IPS-NIHi11 (cell line): ENCODE measurements at places on chromosomes 5 and 9.
A peak's percentile ranks its signal among the peaks of the same experiment; 100 is the strongest.

DNA sequence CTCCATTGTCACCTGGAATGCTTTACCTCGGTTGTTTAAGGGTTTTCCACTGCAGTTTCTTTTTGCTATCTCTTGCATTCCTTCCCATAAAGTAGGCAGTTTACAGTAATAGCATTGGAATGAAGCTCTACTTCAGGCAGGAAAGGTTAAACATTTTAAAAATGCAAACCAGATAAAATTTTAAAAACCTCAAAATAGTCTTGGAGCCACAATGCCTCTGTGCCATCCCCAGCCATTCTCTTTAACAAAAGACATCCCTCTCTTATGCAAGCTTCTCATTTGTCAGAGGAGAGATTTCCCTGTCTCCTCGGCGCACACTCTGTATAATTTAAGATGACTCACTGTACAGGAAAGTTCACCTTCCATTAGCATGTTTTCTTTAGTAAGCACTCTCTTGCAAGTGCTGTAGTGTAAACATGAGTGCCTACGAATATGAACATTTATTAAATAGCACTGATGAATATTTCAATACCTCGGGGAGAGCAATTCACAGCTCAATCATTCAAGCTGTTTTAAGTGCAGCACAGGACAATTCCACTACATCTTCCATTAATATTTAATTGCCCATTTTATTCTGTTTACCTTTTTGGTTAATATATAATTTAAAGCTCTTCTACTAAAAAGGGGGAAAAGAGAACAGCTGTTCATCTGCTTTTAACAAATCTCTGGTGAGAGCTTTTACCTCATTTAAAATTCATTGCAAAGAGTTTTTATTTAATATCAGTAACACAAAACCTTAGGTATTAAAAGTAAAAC, 343.6 kb downstream of the SPATA31D1 start:
- no peak for DNase-seq

DNA sequence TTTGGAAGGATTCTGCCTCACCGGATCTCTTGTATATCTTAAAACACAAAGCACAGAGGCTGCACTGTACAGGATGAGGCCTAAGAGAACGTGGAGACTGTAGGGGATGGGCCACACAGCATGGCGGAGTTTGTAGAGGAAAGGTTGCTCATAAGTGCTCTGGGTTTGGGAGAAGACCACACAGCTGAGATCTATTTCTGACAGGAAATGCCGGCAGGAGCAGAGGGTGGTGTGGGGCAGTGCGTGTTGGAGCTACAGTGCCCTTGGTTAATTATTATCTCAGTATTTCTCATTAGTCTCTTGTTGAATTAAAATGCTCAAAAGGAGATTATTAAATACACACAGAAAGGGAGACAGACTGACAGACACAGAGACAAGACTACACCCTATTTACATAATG, 9.6 kb downstream of the PALM2AKAP2 start:
- no peak for DNase-seq

GRCh38 chr5:122053181-122054109, 24.6 kb downstream of the LOX start:
- DNase-seq = no peak

DNA sequence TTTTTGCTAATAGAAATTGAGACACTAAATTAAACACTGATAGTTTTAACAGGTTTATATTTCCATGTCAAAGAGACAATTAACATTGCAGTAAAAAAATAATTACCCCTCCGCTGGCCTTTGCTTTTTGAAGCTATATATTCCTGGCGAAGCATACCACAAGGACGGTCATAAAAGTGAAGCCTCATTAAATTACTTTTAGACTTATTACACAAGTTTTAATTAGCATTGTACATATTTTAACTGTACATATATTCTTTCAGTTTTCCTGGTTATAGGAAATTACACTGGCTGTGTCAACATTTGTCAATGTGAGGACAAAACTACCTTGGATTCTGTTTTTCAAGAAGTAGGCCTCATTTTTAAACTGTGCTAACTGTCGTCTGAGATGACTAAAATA, 1.2 kb downstream of the CDKN2A start:
- DNase-seq = no peak

DNA sequence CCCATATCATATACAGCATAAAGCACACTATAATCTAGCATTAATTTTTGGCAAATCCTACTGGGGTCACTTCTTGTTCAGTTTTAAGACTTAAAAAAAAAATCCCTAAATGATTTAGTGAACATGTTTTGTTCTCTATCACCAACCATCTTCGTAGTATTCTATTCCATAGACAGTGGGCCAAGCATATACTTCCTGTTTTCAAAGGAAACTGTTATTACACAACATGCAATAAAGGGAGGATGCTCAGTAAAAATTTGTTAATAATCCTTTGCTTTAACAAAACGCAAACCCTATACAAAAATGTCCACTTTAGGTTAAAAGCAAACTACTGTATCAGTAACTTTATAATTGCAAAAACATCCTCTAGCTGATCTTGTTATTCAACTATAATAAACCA, 13.0 kb downstream of the CCNH start:
- DNase-seq = no peak

GRCh38 chr5:34415559-34416198, 240.4 kb upstream of the RAI14 start:
- no peak for DNase-seq

GRCh38 chr5:85266692-85267091, 882.0 kb upstream of the EDIL3 start:
- DNase-seq = no peak

DNA sequence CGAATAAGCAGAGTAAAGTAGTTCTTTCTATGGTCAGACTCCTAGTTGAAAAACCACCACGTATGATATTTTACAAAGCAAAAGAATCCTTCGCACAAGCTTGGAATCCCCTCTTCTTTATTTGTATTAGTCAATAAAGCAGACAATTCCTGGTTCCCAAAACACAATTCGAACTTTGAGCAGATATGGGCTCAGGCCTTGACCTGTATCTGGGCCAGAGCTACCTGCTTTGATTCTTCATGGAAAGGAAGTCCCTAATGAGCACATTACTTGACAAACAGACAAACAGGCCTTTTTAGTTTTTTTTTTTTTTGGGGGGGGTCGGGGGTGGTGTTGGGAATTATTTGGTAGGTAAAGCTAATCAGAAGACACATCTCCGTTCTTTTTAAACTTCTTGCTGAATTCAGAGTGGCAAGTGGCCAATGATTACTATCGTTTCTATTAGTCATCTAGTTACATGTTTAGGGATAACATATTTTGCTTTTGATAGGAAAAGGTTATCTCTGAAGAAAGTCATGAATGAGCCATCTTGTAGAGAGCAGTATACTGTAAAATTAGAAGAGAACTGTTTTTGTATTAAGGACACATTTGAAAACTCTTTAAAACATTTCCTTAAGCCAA, 116.6 kb upstream of the HMHB1 start:
- no peak for DNase-seq

- no peak for DNase-seq
These were observed 14.0 kb downstream of the PPWD1 start for GRCh38 chr5:65577141-65577540.

DNA sequence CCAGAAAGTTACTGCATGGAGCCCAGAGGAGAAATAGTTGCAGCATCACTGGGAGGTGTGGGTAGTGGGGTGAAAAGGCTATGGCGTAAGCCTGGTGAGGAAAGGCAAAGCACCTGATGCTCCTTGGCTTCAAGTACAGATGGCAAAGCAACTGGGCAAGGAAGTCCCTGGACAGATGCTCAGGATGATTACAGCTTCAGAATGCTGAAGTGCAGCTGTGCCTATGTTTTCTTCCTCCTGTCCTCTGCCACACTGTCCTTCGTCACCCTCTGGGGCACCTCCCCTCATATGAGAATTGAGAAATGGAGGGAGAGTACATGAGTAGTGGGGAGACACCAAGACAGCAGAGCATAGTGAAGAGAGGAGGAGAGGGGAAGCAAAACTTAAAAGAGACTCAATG, 328.0 kb downstream of the PDE4D start:
- DNase-seq = no peak

- no peak for DNase-seq
These were observed 4.0 kb upstream of the CCL28 start for GRCh38 chr5:43415935-43416802.

- no peak for DNase-seq
These were observed 200.1 kb upstream of the TBC1D2 start for GRCh38 chr9:98455256-98456155.

DNA sequence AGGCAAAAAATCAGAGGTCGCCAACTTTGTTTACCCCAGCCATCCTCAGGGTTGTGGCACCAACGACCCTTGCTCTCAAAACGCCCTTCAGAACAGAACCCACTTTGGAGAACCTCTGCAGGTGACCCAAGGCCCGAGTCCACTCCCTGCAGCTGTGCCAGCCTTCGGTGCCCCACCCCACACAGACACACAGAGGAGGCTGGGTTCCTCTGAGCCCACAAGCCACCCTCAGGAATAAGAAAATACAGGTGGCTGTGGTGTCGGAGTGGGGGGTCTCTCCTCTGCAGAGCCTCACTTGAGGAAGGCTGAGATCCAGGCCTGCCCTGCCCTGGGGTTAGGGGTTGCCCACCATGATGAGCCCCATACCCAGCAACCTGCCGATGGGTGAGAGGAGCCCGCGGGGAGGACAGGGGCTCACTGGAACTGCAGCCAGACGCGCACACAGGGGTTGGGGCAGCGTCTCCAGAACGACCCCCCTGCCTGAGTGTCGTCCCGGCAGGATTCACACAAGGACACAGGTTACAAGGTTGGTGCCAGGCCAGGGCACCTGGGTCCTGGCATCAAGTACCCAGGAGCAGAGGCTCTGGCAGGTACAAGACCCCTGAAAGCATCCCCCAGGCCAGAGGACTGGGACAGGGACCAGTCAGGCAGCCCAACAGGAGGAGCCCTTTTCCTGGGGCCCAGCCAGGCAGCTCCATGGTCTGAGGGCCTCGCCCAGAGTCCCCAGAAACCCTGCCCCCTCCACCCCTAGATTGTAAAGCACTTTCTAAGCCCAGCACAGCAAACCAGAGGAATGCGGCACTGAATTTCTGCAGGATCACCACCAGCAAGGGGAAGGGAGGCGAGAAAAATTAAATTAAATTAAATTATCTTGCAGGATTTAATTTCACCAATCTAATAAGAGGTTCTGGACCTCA, 40.0 kb downstream of the NACC2 start:
- no peak for DNase-seq

DNA sequence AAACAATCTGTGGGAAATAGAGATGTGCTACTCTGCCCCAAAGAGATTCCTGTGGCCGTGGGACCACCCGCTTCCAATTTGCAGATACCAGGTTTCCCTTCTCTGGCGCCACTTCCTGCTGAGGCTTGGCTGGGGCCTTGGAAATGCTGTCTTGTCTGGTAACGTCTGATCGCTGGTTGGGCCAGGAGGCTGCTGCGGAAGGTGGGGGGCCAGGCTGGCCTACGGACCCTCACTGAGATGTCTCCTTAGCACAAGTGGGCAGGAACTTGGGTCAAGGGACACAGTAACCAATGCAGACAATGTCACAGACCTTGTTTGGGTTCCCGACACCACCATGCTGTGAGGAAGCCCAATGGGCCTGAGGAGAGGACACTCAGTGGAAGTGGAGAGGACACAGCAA, 31.7 kb upstream of the IRX4 start:
- no peak for DNase-seq

- DNase-seq = no peak
These were observed 153.6 kb downstream of the NR3C1 start for GRCh38 chr5:143249851-143250250.

DNA sequence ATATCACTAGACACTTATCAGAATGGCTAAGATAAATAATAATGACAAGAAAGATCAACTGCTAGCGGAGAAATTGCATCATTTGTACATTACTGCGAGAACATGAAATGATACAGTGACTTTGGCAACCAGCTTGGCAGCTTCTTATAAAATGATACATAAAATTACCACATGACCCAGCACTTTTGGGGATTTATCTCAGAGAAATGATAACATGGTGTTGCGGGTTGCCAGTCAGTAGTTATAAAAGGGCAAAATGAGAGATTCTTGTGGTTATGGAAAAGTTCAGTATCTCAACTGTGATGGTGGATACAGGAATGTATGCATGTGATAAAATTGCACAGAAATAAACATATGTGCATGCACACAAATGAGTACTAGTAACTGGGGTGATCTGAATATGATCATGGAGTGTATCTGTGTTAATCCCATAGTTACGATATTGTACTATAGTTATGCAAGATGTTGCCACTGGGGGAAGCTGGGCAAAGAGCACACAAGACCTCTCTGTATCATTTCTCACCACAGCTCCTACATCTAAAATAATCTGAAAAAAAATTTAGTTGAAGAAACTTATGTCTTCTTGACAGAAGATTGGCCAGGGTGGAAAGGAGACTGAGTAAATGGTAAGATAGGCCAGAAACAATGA, 128.9 kb downstream of the NXNL2 start:
- DNase-seq = no peak

DNA sequence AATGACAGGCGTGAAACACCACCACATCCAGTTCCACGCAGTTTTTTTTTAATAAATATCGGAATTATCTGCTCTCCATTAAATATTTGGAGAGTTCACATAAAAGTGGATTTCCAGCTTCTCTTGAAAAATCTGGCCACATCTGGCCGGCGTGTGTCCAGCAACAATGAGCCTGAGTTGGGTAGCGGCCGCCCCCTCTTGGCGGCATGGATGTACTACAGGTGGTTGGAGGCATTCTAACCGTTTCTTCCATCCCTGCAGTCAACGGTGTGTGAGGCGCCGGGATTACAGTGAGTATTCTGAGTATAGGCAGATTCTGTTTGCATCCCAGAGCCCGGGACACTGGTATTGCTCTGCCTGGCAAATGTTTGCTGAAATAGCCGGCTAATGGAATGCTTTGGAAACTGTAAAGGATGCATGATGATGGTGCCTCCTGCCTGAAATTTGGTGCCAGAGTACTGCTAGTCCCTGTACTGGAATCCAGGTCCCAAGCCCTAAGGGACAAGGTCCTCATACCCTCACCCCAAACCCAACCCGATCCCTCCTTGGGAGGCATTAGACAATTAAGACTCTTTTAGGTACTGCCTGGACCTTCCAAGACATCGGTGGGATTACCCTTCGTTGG, 13.6 kb upstream of the GM2A start:
- DNase-seq = peak; percentile 79

- DNase-seq = no peak
These were observed 284.8 kb downstream of the CRB2 start for GRCh38 chr9:123640792-123641222.

DNA sequence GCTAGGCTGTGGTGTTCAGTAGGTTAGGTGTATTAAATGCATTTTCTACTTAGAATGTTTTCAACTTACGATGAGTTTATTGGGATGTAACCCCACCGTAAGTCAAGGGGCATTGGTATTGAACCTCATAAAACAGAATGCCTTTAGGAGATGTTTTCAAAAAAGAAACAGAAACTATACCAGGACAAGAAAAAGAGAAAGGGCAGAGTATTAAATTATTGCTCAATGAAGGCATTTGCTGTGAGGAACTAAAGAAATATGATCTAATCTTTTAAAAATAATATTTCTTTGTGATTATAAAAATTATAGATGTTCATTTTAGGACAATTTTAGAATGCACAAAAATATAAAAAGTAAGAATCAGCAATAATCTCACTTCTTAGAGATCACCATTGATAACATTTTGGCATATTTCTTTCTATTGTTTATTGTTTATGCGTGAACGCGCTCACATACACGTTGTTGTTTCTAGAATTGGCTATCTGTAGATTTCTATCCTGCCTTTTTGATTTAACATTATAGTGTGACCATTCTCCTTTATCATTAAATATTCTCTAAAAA, 8.0 kb downstream of the GALNT12 start:
- no peak for DNase-seq

- no peak for DNase-seq
These were observed 119.5 kb upstream of the TRPC7 start for GRCh38 chr5:136484808-136485325.

GRCh38 chr5:159503236-159503635, 172.9 kb upstream of the IL12B start:
- no peak for DNase-seq
